ENCODE measurements at places on chromosomes 4 and X.

- no peak for DNase-seq
These were observed 75.7 kb downstream of the FAM114A1 start for GRCh38 chr4:38943343-38943742.

- no peak for DNase-seq
These were observed 44.5 kb upstream of the PGRMC2 start for GRCh38 chr4:128332081-128332480.

GRCh38 chrX:9518051-9518450 is 53.2 kb downstream of the TBL1X start:
- DNase-seq: no peak

- no peak for DNase-seq
These were observed 62.0 kb downstream of the APOOL start for GRCh38 chrX:85065512-85066198.

- no peak for DNase-seq
These were observed 21.1 kb upstream of the UBA1 start for GRCh38 chrX:47172549-47172948.

- no peak for DNase-seq
These were observed 18.0 kb downstream of the AIFM1 start for GRCh38 chrX:130147631-130148030.

DNA sequence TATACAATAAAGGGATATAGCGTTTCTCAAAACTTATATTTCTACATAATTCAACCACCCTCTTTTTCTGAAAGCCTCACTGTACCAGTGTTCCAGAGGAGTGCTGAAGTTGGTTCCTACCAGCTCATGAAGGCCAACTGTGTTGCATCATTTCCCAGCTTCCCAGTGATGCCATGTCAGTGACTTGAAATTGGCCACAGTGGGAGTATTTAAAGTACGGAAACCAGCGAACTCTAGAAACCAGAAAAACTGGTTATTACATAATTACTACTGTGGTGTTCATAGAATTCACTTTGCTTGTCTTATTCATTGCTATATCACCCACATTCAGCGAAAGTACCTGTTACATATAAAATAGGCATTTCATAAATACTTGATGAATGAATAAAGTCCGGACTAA is 135.4 kb downstream of the GC start:
- no peak for DNase-seq

DNA sequence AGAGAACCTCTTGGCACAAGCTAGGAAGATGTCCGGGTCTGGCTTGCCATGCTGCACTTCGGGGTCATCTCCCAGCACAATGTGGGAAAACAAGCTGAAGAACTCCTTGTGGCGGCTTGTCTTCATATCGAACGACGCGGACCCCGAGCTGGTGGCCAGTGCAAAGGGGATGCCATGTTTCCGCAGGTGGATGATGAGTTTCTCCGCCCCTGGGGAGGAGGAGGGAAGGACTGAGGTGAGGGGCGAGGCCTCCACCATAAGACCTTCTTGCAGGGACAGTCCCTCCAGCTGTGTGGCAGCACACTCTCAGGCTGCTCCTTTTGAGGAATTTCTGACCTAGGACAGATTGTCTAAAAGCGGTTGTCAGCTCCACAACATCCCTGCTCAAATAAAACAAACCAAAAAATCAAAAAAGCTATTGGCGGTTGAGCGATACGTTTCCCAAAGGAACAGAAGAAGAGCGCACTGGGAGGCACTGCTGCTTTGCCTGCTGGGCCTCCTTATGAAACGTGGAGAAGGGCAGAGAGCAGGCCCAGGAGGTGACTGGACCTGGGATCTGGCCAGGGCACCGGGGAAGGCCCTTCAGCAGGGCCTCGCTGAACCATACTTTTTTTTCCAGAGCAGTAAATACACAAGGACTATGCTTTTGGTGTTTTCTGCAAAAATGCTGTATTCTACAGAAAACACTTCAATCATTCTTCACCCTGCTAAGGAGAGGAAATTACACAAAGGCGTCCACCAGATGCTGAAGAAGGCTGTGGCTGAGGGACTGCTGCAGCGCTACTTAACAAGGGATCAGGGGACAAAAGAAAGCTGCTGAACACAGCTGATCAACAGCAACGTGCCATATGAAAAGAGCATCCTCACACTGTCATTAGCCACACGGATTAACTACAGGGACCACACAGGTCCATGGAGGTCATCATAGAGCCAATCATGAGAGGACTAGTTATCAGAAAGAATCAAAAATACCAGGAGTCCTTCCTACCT is 70.0 kb upstream of the STS start:
- no peak for DNase-seq

DNA sequence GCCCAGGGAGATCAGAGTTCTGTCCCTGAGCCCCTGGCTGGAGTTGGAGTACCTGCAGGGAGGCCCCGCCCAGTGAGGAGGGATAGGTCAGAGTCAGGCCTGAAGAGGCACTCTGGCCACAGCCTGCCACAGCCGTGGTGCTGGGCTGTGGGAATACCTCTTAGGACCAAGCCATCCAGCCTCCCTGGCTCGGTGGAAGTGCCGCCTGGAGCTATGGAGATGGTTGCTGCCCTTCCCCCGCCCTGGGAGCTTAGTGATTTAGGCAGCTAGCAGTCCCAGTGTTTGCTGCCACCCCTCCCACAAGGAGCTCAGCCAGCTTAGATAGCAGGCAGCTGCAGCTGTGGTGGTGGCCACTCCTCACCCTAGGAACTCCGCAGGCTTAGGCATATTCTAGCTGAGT is 446.3 kb upstream of the GNPDA2 start:
- DNase-seq: no peak

DNA sequence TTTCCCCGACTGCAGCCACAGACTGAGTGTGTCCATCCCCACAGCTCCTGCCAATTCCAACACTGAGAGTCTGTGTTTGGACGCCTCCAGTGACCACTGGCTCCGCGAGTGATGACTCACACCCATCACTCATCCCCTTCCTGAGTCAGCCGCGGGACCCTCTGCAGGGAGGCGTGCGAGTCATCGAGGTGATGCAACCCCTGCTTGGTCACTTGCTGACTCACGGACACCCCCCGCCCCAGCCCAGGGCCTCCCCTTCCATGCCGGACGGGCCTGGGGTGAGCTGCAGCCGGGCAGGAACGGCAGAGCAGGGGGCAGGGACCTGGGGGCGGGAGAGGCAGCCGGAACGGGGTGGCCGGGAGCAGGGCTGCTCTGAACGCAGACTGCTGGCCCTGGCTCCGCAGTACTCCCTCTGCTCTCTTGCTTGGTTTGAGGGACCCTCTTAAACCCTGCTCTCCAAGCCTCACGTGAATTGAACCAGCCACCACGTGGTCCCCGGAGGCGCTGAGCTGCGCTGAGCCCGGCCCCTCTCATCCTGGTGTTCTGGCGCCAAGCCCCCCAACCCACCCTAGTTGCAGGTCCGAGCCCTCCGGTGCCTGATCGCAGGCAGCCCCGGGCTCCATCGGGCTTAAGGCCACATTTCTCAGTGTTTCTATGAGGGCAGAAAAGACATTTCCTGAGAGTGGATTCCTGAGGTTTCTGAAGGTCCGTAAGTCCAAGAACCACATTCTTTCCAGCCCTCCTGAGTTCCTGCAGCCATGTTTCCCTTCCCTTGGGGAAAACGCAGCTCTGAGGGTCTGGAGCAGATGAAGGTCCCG is 32.4 kb downstream of the FGFRL1 start:
- no peak for DNase-seq

Measured in activated T-cell treated with anti-CD3 and anti-CD28 coated beads for 1 hour (primary cell).